ENCODE measurements at places on chromosomes 7 and 10.

DNA sequence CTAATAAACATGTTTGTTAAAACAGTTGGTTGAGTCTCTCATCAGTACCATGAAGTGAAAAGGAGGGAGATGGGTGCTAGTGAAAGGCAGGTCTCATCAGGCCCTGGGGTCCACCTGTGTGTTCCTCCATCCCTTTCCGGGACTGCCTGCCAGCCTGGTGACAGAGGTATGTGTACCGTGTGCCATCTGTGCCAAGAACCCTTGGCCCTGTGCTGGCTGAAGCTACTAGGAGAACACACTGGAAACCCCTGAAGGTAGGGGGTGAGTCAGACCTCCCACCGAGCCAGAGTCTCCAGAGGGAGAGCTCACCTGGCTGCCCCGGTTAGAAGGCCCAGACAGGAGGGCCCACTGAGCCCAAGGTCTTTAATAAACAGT lies 2.3 kb downstream of the DDIT4 start:
- DNase-seq = no peak

DNA sequence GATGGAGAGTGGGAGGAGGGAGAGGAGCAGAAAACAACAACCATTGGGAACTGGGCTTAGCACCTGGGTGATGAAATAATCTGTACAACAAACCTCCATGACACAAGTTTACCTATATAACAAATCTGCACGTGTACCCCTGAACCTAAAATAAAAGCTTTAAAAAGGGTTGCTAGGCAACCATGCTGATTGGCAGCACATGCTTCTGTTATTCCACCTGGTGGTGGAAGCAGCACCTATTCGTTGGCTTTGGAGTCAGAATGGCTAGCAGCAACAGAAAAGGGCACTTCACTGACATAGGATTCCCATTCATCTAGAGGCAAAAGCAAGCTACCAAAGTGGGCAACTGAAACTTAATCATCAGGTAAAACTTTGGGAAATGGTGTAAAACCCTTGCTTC lies 57.1 kb downstream of the RELN start:
- DNase-seq = no peak

DNA sequence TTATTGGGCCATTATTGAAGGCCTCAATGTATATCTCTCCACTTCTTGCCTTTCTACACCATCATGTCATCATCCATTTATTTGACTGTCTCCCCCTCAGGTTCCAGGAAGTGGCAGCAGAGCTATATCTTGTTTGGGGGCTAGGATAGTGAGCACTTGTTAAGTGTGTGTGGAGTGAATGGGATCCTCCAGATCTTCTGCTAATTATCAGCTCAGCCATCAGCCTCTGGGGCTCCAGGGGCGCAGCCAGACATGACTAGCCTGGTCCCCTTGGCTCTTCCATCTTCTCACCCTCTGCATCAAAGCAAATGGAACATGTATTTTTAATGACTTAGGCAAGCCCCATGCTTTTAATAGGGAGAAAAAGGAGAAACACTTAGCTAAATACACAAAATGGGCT lies 176.5 kb downstream of the ARHGAP12 start:
- no peak for DNase-seq

DNA sequence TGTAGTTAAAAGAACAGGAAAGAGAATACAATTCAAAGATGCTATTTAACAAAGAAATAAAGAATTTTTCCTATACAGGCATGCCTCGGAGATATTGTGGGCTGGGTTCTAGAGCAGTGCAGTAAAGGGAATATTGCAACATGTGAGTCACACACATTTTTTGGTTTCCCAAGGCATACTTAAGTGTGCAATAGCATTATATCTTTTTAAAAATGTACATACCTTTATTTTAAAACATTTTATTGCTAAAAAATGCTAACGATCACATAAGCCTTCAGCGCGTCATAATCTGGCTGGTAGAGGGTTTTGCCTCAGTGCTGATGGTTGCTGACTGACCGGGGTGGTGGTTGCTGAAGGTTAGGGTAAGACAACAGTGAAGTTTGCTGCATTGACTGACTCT lies 54.4 kb downstream of the ESYT2 start:
- DNase-seq = no peak

Data from K562 (cell line).